ENCODE measurements at places on chromosomes 6 and 20.

- no peak for DNase-seq
Measured at GRCh38 chr6:142810952-142811514, 133.9 kb downstream of the HIVEP2 start.

DNA sequence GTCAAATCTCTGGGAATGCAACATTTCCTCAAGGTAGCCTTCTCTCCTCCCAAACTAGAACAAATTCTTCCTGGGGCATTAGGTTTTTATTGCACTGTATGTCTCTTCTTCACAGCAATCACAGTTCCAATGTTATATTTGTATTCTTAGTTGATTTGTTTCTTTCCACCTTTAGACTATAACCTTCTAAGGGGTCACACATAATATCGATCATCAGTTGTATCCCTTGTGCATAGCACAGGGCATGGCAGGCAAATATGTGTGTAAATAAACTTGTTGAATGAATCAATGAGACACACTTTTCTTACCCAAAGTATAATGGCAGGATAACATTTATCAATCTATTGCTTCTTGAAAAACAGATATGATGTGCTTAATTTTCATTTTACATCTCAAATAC lies 81.0 kb downstream of the ATG5 start:
- no peak for DNase-seq

GRCh38 chr6:112320561-112321318 lies 26.4 kb upstream of the RFPL4B start:
- DNase-seq: no peak

DNA sequence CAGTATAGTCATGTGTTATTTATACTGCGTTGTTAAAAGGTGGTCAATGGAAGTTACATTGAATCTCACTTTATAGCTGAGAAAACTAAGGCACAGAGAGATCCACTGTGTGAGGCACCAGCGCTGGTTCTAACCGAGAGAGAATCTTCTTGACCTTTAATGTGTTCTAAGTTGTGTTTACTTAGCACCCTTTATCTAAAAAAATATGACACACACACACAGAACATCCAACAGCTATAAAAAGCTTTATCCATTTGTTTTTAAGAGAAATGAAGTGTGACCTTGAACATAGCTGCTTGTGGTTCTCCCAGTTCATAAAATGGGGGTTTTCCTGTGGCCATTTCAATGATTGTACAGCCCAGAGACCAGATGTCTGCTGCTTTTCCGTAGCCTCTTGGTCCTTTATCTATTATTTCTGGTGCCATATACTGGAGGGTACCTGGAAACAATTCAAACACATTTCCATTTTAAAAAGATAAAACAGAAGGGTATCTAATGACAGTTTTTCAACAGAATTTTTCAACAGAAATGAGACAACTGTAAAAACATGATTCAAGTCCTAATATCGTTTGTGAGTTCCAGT lies 54.8 kb upstream of the MAP7 start:
- DNase-seq: no peak

DNA sequence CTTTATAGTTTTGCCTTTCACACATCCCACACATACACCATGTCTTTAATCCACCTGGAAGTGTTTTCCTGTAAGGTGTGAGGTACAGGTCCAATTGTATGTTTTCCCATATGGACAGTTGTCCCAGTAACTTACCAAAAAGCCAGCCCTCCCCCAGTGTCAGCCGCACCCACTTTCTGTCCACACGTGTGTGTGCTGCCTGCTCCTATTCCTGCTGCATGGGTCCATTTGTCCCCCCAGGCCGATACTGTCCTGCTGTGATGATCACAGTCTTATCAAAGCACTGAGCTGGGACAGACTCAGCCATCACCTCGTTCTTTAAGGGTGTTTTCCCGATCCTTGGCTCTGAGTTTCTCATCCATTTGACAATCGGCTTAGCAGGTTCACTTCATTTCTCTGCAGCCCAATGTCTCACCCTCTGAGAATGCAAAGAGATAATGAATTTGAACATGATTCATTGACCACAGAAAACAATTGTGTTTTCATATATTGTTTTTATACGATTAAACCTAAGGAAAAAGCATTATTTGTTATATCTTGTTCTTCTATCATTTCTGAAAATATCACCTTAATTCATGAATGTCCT lies 9.6 kb downstream of the VSX1 start:
- no peak for DNase-seq

- DNase-seq: no peak
Measured at GRCh38 chr6:8839626-8840025, 404.3 kb upstream of the SLC35B3 start.

- no peak for DNase-seq
Measured at GRCh38 chr20:32302507-32302872, 25.0 kb downstream of the KIF3B start.

GRCh38 chr20:32855387-32855786 lies 3.3 kb upstream of the EFCAB8 start:
- DNase-seq: no peak

- no peak for DNase-seq
Measured at GRCh38 chr6:116475141-116475540, 14.0 kb downstream of the CALHM6 start.

- DNase-seq: no peak
Measured at GRCh38 chr6:138724015-138724414, 49.6 kb upstream of the CCDC28A start.

DNA sequence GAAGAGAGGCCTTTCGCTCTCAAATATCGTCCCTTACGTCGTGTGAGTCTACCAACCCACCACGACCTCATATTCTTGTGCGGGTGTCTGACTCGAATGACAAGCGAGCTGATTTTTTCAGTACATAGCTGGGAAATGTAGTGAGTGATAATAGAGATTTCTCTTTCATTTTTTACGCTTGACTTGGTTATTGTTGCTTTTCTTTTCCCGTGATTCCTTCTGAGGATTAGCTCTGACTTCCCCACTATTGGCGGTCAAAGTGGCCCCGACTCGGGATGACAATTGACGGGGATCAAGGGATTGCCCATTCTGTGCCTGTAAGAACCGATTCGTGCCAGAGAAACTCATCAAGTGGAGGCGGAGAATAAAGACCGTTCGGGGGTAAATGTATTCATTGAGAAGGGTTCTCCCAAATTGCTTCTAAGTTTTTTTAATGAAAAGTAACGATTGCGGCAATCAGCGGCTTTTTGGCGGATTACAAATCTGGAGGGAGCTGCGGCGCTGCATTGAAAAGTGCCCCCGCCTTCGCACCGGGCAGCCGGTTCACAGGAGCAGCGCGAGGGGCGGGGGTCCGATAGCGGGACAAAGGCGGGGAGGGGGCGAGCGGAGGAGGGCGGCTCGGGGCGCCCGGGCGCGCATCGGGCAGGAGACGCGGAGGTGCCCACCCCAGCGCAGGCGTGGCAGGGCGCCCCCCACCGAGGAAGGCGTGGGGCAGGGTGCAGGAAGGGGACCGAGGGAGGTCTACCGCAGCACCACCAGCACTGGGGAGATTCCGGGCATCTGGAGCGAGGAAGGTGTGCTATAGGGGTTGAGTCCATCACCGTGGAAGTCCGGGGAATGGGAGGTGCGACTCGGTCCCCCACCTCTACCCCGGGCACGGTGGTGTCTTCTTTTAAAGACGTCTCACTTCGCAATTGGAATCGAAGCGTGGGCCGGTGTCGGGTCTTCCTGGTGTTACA lies 44.5 kb upstream of the OSTM1 start:
- no peak for DNase-seq

DNA sequence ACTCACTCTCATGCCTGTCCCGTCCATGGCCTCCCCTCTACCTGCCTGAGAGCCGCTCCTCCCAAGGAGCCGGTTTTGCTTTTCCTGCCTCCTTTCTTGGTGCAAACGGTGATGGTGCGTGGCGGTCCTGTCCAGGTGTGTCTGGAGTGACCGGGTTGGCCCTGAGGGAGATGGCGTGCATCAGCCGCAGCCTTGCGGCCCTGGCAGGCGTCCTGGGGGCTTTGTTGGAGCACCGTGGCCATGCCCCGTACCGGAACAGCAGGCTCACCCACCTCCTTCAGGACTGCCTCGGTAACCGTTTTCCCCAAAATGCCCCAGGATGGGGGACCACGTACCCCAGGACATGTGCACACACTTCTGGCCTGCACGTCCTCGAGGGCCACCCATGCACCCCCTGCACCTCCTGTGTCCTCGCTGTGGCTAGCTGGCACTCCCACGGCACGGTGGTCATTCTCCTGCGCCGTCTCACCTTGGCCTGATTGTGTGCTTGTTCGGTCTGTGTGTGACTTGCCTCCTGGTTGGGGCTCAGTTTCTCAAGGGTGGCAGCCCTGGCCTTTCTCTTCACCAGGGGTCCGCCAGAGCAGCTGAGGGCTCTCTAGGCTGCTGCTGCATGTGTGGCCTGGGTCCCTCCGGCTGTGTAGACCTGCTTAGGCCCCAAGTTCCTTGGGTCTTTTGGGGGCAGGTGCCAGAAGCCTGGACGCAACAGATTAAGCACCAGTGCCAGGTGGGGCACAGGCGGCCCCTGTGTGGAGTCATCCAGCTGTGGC lies 36.4 kb downstream of the FRMD1 start:
- no peak for DNase-seq

GRCh38 chr6:132167929-132168892 lies 217.0 kb upstream of the CCN2 start:
- DNase-seq: no peak
